HepG2 (cell line): ENCODE measurements at places on chromosomes 5 and 9. TPM values are rescaled to one million over a fixed set of nuclear protein-coding genes. Genes with fewer than 3 reads are reported as not detected.
A peak's percentile ranks its signal among the peaks of the same experiment; 100 is the strongest.

DNA sequence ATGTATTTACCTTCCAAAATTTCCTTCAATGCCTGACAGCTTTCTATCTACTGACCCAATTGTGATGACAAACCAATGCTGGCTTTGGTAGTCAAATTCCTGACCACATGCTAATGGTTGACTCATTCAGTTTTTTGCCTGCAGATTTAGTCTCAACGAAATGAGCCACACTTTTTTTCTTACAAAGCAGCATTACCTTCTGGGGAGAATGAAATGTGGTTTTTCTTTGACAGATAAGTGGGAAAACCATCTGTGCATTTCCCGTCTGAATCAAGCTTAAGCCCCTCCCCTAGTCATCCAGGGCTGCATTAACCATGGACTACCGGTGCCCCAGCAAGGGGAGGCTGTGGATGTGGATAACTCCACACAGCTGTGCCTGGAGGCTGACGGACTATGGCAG, 99.6 kb upstream of the TAF11L2 start:
- no peak overlapping the region for H3K27ac ChIP-seq
- H3K36me3 ChIP-seq: no peaks in the 10 kb centered on the region
- no peaks in the 10 kb centered on the region for H3K27me3 ChIP-seq

DNA sequence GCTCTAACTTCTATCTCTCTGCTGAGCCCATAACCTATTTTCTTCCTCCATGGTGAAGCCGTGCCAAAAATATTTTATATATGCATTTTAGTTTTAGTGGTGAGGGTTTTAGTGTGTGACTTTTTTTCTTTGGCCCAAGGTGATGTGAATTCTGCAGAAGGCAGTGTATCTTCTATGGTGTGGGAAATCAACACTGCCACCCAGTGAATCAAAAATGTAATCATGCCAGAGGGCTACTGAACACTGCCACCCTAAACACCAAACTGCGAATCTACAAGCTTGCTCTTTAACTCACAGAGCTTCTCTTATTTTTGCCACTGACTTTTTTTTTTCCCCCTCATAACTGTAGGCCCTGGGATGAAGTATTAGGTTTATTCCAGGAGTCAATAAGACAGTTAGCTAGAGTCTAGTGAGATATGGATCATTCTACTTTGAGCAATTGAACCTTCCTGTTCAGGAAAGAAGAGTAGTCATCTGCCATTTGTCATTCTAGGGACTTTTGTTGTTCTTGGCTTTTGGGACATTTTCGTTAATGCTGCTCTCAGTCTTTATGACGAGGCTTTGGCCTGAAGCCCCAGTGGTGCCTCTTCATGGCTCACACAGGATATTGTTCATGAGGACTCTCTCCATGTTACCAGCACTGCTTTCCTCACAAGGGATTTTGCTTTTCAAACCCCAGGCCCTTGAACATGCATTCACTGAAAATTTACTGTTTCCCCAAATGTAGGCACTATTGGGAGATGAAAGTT, 53.1 kb downstream of the C7 start:
- no peaks in the 10 kb centered on the region for H3K36me3 ChIP-seq
- no peak overlapping the region for H3K27ac ChIP-seq
- no peaks in the 10 kb centered on the region for H3K4me1 ChIP-seq
- no peak for DNase-seq
- no peak overlapping the region for H3K4me3 ChIP-seq
- H3K27me3 ChIP-seq: no peaks in the 10 kb centered on the region

- DNase-seq: no peak
- H3K36me3 ChIP-seq: no peaks in the 10 kb centered on the region
- no peaks in the 10 kb centered on the region for H3K27me3 ChIP-seq
- H3K4me1 ChIP-seq: peaks cover 85% of the 10 kb centered on the region
- no peak overlapping the region for H3K4me3 ChIP-seq
These were observed 14.6 kb upstream of the DUSP1 start for GRCh38 chr5:172785429-172786088.

- H3K4me1 ChIP-seq: peaks cover 83% of the 10 kb centered on the region
- no peaks in the 10 kb centered on the region for H3K27me3 ChIP-seq
- DNase-seq: no peak
- H3K27ac ChIP-seq: peak overlapping the region; percentile 4
- H3K4me3 ChIP-seq: no peak overlapping the region
These were observed 9.2 kb downstream of the ABLIM3 start for GRCh38 chr5:149150457-149150856.

DNA sequence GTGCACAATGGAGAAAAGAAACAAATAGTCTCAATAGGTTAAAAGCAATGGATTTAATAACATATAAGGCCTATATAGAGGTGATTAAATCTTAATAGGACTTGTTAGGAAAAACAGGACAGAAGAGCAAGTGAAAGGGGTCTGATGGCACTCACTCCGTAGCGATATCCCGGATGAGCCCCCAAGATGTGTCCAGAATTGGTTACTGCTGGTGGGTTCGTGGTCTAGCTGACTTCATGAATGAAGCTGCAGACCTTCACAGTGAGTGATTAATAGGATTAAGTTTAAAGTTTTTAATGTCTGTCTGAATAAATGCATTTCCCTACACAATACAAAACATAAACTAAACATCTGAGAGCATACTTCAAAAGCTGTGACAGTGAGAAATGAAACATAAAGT, 110.4 kb upstream of the FAM174A start:
- H3K36me3 ChIP-seq: no peaks in the 10 kb centered on the region
- no peaks in the 10 kb centered on the region for H3K27me3 ChIP-seq
- H3K4me3 ChIP-seq: no peak overlapping the region
- H3K4me1 ChIP-seq: no peaks in the 10 kb centered on the region
- DNase-seq: no peak

DNA sequence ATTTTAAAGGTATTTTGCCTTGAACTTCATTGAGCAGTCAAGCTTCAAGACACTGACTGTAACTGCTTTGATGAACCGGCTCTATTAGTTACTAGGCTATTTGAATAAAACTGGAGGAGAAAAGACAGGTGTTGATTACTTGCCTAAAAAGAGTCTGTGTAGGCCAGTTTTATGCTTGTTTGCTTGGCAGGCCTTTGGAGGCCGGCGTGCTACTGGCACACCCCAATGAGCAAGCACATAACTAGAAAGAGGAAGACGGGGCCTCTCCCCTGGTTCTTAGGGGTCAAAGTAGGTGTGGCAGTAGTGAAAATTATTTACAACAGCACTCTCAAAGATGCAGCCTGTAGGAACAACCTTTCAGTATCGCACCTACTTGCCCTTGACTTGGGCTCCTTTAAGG, 2.1 kb upstream of the ZFR start:
- H3K27ac ChIP-seq: no peak overlapping the region
- H3K27me3 ChIP-seq: no peaks in the 10 kb centered on the region; the same call in 2 of the 3 replicates
- H3K4me3 ChIP-seq: no peak overlapping the region
- H3K4me1 ChIP-seq: peaks cover 21% of the 10 kb centered on the region

GRCh38 chr9:70579686-70580085, 165.2 kb upstream of the KLF9 start:
- no peak for DNase-seq
- H3K27ac ChIP-seq: no peak overlapping the region
- H3K4me1 ChIP-seq: no peaks in the 10 kb centered on the region
- H3K36me3 ChIP-seq: no peaks in the 10 kb centered on the region
- H3K27me3 ChIP-seq: no peaks in the 10 kb centered on the region

GRCh38 chr9:20135119-20135697, 346.4 kb upstream of the SLC24A2 start:
- H3K4me3 ChIP-seq: no peak overlapping the region
- no peaks in the 10 kb centered on the region for H3K27me3 ChIP-seq
- H3K36me3 ChIP-seq: no peaks in the 10 kb centered on the region
- no peak overlapping the region for H3K27ac ChIP-seq

- DNase-seq: no peak
- H3K4me1 ChIP-seq: peaks cover 12% of the 10 kb centered on the region
- H3K27me3 ChIP-seq: no peaks in the 10 kb centered on the region
- H3K4me3 ChIP-seq: no peak overlapping the region
- H3K36me3 ChIP-seq: peaks cover 1% of the 10 kb centered on the region; the same call in 1 of the 2 replicates
These were observed 75.0 kb downstream of the OTULIN start for GRCh38 chr5:14739538-14739937.

- H3K27ac ChIP-seq: no peak overlapping the region
- no peak overlapping the region for H3K4me3 ChIP-seq
- no peak for DNase-seq
- H3K36me3 ChIP-seq: no peaks in the 10 kb centered on the region
These were observed 81.9 kb downstream of the PALM2AKAP2 start for GRCh38 chr9:109861918-109862317.

- peak; percentile 50 for DNase-seq
- no peaks in the 10 kb centered on the region for H3K27me3 ChIP-seq
- no peaks in the 10 kb centered on the region for H3K36me3 ChIP-seq
- H3K27ac ChIP-seq: no peak overlapping the region
These were observed 880.1 kb upstream of the SEMA6A start for GRCh38 chr5:117454716-117455212.

- H3K27ac ChIP-seq: no peak overlapping the region
- no peaks in the 10 kb centered on the region for H3K4me1 ChIP-seq
- no peak overlapping the region for H3K4me3 ChIP-seq
- H3K27me3 ChIP-seq: no peaks in the 10 kb centered on the region; the same call in 1 of the 2 replicates
These were observed 57.3 kb upstream of the C6 start for GRCh38 chr5:41270423-41271251.

GRCh38 chr5:1140171-1140817, 28.4 kb upstream of the SLC12A7 start:
- no peak overlapping the region for H3K4me3 ChIP-seq
- H3K27me3 ChIP-seq: peaks cover 41% of the 10 kb centered on the region
- peaks cover 67% of the 10 kb centered on the region for H3K4me1 ChIP-seq
- no peak overlapping the region for H3K27ac ChIP-seq
- peak; percentile 54 for DNase-seq

DNA sequence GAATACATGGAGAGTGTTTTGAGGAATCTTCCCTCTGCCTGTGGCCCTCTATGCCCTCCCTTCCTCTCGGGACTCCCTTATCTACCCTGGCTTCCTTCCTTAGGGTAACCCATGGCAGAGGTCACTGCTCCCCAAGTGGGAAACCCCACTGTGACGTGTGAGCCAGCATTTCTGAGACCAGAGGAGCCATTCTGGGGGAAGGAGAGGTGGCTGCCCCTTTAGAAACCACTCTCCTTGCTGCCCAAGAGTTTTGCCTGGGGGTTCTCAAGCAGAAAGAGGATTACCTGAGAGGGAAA, 23.1 kb downstream of the CCNJL start:
- peaks cover 24% of the 10 kb centered on the region for H3K4me1 ChIP-seq
- no peak for DNase-seq
- H3K4me3 ChIP-seq: no peak overlapping the region
- no peak overlapping the region for H3K27ac ChIP-seq
- H3K36me3 ChIP-seq: no peaks in the 10 kb centered on the region

DNA sequence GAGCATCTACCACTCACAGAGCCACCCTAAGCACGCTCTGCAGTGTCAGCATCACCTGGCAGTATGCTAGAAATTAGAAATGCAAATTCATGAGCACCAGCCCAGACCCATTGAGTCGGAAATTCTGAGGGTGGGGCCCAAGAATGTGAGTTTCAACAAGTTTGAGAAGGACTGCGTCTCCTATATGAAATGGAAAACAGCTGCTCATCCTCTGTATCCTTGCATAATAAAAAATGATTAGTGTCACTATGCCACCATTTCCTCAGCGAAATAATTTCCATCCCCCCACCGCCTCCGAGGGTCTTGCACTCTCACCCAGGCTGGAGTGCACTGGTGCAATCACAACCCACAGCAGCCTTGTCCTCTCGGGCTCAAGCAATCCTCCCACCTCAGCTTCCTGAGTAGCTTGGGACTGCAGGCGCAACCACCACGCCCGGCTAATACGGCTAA, 1.3 kb upstream of the IQGAP2 start:
- H3K27me3 ChIP-seq: no peaks in the 10 kb centered on the region
- H3K4me3 ChIP-seq: peak overlapping the region; percentile 77
- H3K36me3 ChIP-seq: no peaks in the 10 kb centered on the region
- peaks cover 48% of the 10 kb centered on the region for H3K4me1 ChIP-seq
- no peak overlapping the region for H3K27ac ChIP-seq

GRCh38 chr5:84113246-84114105, 271.2 kb downstream of the EDIL3 start:
- no peaks in the 10 kb centered on the region for H3K27me3 ChIP-seq
- no peak overlapping the region for H3K4me3 ChIP-seq
- no peaks in the 10 kb centered on the region for H3K36me3 ChIP-seq

DNA sequence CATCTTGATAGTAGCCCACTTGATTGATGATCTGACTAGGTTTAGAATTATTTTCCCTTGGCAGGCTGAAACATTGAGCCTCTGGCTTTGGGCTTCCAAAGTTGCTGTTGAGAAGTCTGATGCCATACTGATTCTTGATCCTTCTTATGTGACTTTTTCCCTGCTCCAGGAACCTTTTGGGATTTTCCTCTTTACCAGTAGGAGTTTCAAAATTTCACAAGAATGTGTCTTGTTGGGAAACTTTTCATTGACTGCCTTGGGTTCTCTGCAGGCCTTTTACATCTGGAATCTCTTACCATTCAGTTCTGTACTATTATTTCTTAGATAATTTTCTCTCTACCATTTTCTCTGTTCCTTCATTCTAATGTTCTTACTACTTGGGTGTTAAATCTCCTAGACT, 20.0 kb downstream of the STC2 start:
- H3K4me1 ChIP-seq: peaks cover 49% of the 10 kb centered on the region
- no peak overlapping the region for H3K4me3 ChIP-seq
- H3K36me3 ChIP-seq: no peaks in the 10 kb centered on the region

DNA sequence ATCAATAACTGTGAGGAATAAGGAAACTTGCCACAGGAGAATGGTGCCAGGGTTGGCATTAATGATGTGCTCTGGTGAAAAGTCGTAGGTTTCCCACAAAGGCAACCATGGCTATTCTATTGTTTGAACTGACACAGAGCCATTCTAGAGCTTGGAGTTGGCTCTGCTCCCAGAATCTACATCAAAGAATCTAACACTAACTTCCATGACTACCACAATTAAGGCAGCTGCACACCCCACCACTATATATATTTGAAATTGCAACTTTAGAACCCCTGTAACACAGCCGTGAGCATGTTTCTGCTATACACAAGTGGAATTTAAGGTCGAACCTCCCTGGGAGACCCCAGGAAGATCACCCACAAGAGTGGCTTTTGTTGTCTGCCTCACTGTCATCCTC, 89.7 kb upstream of the CCDC152 start:
- H3K4me1 ChIP-seq: no peaks in the 10 kb centered on the region
- H3K27me3 ChIP-seq: no peaks in the 10 kb centered on the region
- no peak for DNase-seq
- H3K27ac ChIP-seq: no peak overlapping the region
- H3K4me3 ChIP-seq: no peak overlapping the region

- H3K36me3 ChIP-seq: no peaks in the 10 kb centered on the region
- H3K4me1 ChIP-seq: no peaks in the 10 kb centered on the region
- H3K4me3 ChIP-seq: no peak overlapping the region
- DNase-seq: no peak
- H3K27me3 ChIP-seq: peaks cover 43% of the 10 kb centered on the region
These were observed 287.4 kb upstream of the IRX4 start for GRCh38 chr5:2169850-2170760.

Gene CDH10
- 0.04 TPM in 1 of 2 replicates, not detected in the other for total RNA-seq

Gene TMEM215
- not detected in 2 replicates for total RNA-seq

Gene GLIPR2
- total RNA-seq: 0.27 and 0.42 TPM in 2 replicates

Gene MTRR
- total RNA-seq: 39.2 and 43.1 TPM in 2 replicates

Gene CDKN2B
- total RNA-seq: 0.83 and 1.4 TPM in 2 replicates

Gene LHX2
- total RNA-seq: not detected in 2 replicates

Gene CDC20B
- not detected in 2 replicates for total RNA-seq

Gene PCDHGA1
- 0.04 and 0.31 TPM in 2 replicates for total RNA-seq

Gene FER
- total RNA-seq: 29.0 and 50.4 TPM in 2 replicates

Gene SDHA
- total RNA-seq: 192 and 240 TPM in 2 replicates

Gene SHC3
- total RNA-seq: 0.89 and 1.1 TPM in 2 replicates

Gene TSSK1B
- total RNA-seq: not detected in 2 replicates
